Mesothelial cell of epicardium (in vitro differentiated cells): ENCODE measurements at places on chromosomes 7 and 10.

GRCh38 chr7:41463770-41464470 is 239.0 kb downstream of the INHBA start:
- no peak for DNase-seq

GRCh38 chr10:79947083-79947415 is 1.9 kb downstream of the SFTPD start:
- DNase-seq = no peak

DNA sequence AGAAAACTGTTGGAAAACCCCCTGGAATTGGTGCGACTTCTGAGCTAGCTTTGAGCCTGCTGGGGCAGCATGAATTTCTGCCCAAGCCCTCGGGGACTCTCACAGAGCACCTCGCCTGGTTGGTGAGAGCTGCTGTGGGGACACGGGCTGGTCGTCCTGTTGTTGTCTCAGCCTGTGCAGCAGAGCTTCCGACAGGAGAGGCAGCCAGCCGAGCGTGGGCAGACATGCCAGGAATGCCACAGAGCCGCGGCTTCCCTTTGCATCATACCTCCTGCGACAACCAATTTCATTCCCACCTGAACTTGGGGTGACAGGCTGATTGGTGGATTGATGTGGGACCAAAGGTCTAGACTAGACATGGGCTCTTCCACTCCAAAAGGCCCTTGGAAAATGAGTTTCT is 60.2 kb upstream of the NRBF2 start:
- DNase-seq = no peak

DNA sequence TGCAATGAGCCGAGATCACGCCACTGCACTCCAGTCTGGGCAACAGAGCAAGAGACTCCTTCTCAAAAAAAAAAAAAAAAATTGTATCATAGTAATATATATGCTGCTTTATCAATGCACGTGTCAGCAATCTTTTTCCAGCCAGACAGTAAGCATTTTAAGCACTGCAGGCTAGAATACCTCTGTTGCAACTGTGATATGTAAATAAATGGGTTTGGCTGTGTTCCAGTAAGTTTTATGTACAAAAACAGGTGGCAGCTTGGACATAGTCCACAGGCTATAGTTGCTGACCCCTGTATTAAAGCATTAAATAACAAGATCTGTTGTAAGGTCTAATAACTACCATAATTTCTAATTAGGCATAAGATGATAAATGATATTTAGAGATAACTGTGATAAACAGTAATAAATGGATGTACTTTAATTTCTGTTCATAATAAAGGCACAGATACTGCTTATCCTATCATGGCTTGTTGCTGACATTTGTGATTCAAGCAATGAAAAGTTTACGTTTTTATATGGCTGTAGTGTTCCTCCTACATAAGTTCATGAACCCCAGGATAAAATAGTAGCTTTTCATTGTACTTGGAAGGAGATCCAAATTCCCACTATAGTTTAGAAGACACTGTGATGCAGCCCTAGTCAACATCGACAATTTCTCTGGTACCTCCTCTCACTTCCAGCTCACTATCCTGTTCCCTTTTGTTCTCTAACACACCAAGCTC is 161.4 kb downstream of the ELMO1 start:
- DNase-seq = no peak

DNA sequence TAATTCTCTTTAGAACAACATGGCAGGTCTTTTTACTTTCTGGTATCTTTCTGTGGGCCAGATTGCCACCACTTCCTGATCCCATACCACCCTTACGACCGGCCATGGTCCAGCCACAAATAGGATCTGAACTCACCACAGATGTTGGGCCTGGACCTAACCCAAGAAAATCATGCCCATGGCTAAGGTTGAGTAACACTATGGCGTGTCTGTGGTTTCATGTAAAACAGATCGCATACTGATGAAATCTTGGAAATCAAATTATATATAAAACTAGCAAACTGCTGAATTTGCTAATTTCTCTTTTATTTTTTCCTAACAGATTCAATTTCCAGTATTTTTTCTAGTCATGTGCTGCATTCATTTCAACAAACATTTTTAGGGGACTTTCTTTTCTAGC is 77.2 kb downstream of the CH25H start:
- no peak for DNase-seq

DNA sequence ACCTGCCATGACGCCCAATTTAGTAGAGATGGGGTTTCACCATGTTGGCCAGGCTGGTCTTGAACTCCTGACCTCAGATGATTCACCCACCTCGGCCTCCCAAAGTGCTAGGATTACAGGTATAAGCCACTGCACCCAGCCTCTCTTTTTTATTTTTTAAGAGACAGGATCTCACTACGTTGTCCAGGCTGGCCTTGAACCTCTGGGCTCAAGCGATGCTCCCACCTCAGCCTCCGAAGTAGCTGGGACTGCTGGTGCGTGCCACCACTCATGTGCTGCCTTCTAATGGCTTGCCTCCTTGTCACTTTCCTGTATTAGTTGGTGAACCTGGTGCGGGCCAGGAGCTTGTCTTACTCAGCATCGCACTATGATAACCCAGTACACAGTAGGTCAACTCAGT is 27.0 kb downstream of the KLRG2 start:
- no peak for DNase-seq

- DNase-seq = peak; percentile 27
These were observed 188.9 kb downstream of the SKIDA1 start for GRCh38 chr10:21336476-21337170.

GRCh38 chr7:69967689-69968450 is 369.6 kb downstream of the AUTS2 start:
- no peak for DNase-seq

DNA sequence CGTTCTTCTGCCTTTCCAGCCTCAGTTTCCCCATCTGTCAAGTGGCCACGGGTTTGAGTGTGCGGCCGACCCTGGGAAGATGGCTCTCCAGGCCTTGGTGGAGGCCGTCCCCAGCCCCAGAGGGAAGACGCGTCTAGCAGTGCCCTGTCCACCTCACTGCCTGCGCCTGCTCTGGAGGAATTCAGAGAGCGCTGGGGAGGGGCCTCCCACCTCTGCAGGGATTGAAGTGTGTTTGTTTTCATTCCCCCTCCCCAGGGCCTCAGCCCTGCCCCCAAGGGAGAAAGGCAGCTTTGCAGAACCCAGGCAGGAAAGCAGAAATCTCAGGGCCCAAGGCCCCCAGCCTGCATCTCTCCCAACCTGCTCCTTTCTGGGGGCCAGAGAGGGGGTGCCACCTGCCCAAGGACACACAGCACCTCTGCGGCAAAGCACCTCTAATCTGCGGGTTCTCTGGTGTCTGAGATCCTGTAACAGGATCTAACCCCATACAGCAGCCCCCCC is 91.0 kb downstream of the MICALL2 start:
- DNase-seq = no peak

DNA sequence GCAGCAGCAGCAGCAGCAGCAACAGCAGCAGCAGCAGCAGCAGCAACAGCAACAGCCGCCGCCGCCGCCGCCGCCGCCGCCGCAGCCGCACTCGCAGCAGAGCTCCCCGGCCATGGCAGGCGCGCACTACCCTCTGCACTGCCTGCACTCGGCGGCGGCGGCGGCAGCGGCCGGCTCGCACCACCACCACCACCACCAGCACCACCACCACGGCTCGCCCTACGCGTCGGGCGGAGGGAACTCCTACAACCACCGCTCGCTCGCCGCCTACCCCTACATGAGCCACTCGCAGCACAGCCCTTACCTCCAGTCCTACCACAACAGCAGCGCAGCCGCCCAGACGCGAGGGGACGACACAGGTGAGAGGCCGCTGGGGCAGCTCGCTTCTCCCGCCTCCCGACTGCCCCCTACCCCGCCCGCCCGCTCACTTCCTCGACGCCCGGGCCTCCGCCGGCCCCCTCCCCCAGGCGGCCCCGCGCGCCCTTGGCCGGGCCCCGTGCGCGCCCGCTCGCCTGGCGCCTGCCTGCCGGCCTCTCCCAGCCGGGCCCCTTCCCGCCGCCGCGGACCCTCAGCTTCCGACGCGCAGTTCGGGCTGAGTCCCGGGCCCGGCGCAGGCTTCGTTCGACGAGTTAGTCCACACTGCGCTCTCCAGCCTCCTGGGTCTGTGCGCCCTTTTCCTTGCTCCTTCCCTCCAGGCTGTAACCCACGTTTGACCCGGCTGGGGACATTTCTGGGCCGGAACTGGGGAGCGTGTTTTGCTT is 882 bp downstream of the DLX6 start:
- no peak for DNase-seq

DNA sequence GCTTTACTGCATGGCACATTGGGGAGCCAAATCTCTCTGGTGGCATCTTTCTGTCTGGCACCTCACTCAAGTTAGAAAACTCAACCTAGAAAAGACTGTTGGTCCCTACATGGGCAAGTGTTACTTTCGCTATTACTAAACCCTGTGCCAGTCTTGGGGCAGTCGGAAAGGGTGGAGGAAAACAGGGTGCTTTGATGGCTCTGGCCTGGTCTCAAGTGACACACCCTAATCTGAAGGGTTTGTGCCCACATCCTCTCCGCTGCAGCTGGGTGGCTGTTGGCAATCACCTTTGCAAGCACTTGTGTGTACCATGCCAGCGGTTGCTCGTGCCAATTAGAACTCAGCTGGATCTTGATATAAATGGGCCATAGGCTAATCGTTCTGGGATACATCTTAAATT is 159.8 kb upstream of the ITGB1 start:
- no peak for DNase-seq

DNA sequence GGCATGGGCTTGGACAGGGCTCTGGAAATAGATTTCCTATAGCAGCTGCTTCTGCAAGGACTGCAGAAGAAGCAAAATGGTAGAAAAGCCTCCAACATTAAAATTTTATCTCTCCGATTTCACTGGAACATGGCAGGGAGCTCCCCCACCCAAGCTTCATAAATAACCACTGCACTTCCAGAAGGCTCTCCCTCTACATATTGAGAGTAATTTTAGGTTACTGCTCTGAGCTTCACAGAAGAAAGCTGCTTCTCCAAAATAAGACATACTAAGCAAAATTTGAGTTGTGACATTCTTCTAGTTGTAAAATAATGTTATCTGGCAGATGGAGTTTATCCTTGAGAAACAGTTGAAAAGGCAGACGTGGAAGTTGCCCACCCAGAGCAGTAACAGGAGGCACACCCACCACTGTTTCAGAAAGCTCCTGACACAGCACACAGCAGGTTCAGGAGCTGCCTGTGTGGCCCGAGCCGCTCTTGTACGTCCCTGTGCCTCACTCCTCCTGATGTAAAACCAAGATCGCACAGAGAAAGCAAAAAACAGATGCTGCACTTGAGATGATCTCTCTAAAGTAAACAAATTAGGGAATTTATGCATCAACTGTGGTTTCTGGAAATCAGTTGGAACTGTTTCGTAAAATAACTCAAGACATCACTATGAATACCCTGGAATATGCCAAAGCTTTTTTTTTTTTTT is 621.0 kb downstream of the PARD3 start:
- DNase-seq = no peak

DNA sequence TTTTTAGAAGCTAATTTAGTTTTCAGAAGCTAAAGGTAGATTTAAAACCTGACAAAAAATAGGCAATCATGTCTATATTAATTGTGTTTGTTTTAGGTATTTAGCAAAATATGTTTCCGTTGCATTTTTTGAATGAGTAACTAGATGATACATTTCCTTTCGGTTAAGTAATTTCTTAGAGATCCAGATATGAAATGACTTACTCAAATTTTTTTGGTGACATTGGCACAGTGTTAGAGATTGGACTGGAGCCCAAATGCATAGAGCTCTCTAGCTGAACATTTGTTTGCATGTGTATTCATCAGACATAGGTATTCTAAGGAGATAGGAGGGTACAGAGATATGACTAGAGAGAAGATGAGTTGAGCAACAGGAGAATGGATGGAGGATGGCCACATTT is 1.9 kb downstream of the BUB3 start:
- no peak for DNase-seq

GRCh38 chr10:123395906-123396305 is 241.7 kb downstream of the BUB3 start:
- no peak for DNase-seq

DNA sequence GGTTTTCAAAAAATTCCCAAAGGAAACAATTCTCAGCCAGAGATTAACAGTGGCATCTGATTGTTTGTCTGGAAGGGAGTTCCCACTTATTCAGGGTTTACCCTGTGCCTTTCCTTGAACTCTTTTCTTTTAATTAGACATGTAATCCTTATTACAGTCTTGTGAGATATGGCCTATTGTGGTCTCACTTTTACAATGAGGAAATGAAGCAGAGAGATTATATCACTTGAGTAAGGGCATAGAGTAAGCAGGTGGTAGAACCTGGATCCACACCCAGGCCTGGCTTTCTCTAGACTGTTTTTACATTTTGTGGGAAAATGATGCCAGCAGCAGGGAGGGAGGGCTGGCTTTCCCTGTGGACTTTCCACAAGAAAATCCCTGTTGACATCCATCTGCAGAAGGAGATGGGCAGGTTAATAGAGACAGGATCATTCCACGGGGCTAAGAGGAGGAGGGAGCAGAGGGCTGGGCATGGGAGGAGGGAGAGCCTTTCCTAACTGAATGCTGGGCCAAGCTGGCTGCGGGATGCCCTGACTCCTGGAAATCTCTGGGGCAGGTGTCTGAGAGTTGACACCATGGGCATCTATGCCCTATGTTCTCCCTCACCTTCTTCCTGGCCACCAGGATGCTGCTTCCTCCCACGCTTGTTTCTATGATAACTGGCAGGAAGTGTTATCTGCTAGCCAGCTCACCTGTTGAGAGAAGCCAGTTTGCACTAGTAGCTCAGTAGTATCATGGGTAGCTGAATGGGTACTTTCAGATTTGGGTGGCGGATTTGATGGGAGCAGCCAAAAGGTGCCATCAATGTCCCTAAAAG is 28.7 kb upstream of the ARHGAP22 start:
- no peak for DNase-seq
